ENCODE measurements at places on chromosomes 7 and 10.
A peak's percentile ranks its signal among the peaks of the same experiment; 100 is the strongest.

DNA sequence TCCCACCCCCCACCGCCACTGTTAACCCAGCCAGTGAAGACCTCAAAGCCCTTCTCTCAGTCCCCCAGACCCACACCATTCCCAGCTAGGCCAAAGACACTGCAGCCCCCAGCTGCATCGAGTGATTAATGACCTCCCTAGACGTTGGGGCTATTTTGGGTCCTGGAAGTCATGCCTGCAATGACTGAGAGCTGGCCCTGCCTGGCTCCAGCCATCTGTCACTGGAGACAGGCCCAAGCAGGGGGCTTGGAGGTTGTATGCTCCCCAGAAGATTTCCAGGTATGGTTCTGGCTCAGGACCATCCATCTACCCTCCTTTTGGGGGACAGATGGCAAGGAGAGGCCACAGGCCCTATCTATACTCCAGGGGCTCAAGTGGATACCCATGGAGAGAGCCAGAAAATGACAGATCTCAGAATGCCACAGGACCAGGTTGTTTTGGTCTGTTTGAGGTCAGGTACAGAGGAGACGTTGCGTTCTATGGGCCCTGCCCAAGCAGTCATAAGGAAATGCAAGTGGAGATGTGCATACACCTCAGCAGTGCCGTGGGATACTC, 5.1 kb downstream of the KCNIP2 start:
- DNase-seq: peak; percentile 0

DNA sequence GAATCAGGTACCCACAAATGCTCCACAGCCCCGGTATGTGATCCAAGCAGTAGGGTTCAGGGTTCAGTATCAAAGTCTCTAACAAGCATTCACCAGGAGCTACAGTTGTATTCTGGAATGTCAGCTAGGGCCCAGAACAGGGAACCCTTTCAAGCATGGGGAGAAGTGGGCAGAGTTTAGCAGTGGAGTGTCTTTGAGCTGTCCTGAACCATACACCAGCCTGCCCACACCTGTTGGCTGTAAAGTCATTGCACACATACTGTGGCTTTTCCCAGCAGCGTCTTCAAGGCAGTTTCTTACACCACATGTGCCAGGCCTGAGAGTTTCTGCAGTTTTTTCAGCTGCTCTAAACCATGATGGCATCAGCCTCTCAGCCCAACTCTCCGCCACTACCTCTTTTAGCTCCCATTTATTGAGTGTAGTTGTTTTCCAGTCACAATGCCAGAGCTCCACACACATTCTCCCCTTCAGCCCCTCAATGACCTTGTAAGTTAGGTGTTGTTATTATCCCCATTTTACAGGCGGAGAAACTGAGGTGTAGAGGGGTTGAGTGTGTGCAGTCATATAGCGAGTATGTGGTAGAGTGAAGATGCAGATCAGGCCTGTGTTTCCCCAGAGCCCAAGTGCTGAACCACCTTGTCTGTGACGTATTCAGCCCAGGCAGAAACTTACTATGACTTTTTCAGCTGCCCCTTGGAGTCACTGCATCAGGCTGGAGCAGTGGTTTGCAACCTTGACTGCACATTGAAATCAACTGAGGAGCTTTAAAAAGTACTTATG, 83.1 kb downstream of the CHN2 start:
- no peak for DNase-seq

DNA sequence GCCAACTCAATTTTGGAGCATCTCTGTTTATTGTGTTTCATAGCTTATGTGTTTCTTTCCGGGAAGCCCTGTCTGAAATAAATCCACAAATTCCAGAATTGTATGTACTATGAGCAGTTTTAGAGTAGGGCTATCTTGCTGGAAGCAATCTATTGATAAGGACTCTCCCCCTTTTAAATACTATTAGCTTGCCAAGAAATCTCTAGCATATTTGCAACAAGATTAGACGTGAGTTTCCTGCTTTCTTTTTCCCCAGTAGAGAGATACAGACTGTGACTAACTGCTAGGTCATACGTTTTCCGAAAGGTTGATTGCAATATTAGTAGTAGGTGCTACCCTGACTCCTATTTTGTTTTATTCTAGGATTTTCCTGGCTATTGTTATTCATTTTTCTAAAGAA, 277.0 kb downstream of the MALRD1 start:
- DNase-seq: no peak

- DNase-seq: no peak
Observed at GRCh38 chr10:34464000-34464399, 351.1 kb downstream of the PARD3 start.

DNA sequence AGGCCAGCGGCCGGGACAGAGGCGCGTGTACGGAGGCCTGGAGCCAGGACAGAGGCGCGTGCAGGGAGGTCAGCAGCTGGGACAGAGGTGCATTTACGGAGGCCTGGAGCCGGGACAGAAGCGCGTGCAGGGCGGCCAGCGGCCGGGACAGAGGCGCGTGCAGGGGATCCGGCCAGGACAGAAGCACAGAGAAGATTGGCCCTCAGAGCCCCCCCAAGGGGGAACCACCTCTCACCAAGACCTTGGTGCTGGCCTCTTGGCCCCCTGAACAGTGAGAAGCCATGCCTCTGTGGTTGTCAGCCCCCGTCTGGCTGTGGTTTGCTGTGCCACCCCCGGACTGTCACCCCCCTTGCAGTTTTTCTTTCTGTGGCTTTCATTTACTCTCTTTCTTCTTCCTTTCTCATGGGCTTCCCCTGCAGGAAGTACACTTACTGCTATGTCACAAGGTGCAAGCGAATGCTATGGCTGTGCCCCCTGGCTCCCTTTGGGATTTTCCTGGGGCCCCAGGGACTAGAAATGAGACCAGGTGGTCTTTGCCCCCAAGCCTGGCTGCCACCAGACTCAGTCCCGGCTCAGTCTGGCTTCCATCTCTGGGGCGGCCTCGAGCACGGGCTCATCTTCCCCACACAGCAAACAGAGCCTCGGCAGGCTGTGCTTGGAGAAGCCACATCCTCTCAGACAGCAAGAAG, 41.1 kb downstream of the INSIG1 start:
- no peak for DNase-seq

Data from K562 (cell line).